ENCODE measurements at places on chromosomes 4 and X.

- no peak for DNase-seq
These were observed 83.7 kb downstream of the NAT8L start for GRCh38 chr4:2142630-2143427.

- DNase-seq = no peak
These were observed 87.3 kb upstream of the TET2 start for GRCh38 chr4:105059337-105059736.

- no peak for DNase-seq
These were observed 349.0 kb downstream of the MID1IP1 start for GRCh38 chrX:39150220-39150619.

- DNase-seq = no peak
These were observed 190.3 kb upstream of the GATB start for GRCh38 chr4:151950993-151951670.

DNA sequence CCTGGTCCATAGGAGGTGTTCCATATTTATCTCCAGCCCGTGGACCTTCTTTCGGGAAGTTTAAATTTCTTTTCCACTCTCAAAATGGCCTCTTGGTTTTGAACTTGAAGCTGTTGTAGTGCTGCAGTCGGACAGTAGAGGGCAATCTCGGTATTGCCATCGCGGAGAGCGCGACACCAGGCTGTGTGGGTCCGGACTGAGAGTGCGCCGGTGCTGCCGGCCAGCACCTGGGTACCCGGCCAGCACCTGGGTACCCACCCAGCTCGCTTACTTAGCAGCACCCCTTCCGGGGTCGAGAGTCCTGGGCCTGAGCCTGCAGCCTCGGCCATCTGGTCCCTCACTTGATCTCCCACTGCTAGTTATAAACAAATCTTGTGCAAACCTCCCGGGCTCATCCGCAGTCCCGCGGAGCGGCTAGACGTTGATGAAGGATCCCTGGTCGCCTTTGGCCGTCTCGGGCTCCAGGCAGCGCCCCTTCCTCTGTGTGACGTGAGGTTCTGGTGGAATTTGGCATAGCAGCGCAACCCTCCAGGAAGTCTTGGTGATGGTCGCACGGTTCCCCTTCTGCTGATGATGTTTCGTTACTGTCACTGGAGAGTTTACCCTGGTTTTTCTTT, 18.0 kb downstream of the FAM9A start:
- DNase-seq = no peak

DNA sequence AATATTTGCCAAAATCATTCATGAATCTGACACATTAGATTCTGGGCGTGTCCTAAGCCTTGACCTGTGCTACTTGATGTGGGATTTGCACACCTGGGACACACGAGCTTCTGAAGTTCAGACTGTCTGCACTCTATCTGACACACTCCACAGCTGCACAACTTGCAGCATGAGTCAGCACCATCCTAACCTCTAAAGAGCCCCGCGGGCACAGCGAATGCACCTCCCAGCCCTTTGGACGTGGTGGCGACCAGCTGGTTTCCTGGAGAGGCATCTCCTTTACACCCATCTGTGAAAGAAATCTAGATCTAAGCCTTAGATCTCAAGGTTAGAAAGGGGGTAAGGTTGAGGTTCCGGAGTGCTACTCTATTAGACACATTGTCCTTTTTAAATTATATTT, 69.2 kb downstream of the SORBS2 start:
- no peak for DNase-seq

- no peak for DNase-seq
These were observed 6.2 kb downstream of the FGB start for GRCh38 chr4:154569028-154569427.

GRCh38 chr4:13543032-13543838, 1.1 kb downstream of the NKX3-2 start:
- DNase-seq = no peak

- no peak for DNase-seq
These were observed 145.5 kb downstream of the FAM13A start for GRCh38 chr4:88911246-88912212.

DNA sequence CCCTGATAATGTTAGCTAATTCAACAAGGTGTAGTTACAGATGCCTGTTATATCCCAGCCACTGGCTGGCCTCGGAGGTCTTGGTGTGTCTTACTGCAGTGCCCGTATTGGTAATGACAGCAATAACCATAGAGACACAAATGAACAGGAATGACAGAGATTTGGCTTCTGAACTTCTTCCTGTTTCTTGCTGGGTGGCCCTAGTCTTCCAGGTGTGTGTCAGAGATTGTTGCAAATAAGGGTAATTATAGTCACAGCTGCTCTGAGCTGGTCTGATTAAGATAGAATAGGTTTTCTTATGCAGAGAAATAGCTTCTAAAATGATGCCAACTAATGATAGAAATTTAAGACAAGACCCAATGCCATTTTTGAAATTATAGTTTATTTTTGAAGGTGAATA, 64.1 kb upstream of the MAD2L1 start:
- no peak for DNase-seq

- no peak for DNase-seq
These were observed 30.2 kb upstream of the ELF2 start for GRCh38 chr4:139207247-139207646.

DNA sequence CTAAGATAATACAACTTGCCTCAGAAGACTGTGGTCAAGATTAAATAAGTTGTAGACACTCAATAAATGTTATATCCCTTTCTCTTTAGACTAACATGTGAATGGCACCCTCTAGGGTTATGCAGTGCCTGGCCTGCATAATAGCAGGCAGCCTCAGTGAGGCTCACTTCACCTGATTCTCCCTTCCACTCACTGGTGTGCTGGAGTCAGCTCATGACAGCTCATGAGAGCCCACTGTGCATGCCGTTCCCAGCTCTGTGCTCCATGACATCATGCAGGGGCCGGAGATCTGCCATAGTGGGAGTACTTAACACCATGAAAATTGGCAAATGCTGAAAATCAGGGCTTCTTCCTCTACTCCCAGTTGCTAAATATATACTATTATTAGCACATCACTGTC, 64.5 kb downstream of the TEC start:
- no peak for DNase-seq

DNA sequence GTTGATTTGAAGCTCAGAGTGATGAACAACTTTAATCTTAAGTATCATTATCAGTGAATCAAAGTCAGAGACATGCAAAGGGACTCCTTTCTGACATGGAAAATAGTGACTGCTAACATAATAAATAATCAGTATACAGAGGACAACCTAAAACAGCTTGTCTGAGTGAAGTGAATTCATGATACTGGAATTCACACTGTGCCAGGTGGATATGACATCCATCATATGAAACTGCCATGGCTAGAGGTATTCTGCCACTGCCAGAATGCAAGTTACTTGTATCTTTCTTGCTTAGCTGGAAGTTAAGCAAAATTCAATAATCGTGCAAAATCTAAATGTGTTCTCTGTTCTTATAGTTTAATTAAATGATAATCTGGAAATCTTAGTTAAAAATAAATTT, 429.0 kb downstream of the CFAP47 start:
- no peak for DNase-seq

DNA sequence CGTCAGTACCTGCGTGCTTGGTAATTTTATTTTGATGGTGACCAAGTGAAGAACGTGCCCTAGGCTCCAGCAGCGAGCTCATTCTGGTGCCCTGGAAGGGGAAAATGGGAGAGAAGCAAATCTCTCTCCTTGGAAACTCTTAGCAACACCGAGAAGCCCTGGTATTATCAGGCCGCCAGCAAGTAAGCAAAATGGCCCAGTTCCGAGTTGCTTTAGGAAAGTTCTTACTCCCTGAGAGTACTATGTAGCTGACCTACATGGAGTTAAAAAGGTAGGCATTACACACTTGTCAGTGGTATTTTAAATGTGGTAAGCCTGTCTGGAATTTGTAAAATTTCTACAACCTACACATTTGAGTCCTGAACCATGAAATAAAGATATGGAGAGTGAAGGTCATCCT, 146.4 kb downstream of the CPEB2 start:
- no peak for DNase-seq

GRCh38 chr4:144989306-144989705, 108.7 kb downstream of the ANAPC10 start:
- no peak for DNase-seq

DNA sequence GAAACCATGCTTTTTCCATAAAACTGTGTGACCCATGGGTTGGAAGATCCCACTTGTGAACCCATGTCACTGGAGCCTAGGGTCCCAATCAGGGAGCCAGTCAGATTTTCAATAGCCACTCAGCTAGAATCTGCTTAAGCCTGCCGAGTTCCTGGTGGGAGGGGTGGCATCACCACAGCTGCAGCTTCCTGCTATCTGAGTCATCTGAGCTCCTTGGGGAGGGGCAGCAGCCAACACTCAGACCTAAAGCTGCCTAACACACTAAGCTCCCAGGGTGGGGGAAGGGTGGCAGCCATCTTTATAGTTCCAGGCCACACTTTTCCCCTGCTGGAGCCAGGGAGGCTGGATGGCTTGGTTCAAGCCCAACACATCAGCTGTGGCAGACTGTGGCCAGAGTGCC, 350.1 kb downstream of the C4orf33 start:
- DNase-seq = no peak

DNA sequence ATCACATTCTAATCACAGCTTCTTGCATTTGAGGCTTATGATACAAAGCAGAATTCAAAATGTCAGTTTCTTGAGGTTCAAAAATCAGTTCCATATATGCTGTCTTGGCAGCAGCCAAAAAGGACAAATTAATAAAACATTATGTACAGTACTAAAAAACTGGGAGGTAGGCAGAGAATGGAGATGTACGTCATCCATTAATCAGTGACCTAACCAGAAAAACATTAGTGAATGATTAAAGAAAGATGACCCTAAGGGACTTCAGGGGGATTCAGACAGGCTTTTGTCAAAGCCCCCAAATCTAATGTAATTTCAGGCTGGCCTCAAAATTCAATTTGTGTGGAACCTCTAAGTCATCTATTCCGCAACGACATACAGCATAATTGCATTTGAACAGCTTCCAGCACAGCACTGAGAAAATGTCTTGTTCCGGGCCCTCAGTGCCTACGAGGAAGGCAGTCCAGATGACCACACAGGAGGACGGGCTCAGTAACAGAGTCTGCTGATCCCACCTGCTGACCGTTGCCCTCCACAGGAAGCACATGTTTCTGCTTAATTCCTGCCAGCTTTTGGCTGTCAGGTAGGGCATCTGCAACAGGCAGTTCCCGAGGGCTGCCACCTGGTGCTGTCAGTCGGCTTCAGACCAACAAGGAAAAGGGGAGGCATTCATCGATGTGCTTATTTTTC, 83.8 kb upstream of the HHIP start:
- DNase-seq = no peak

- no peak for DNase-seq
These were observed 5.4 kb upstream of the LRAT start for GRCh38 chr4:154738426-154738825.

All from activated T-helper 1 cell treated with Interleukin-2 at 50 U/mL for 16 hours (primary cell).